Stromal cell of bone marrow (primary cell): ENCODE measurements at places on chromosomes 2 and 18.

DNA sequence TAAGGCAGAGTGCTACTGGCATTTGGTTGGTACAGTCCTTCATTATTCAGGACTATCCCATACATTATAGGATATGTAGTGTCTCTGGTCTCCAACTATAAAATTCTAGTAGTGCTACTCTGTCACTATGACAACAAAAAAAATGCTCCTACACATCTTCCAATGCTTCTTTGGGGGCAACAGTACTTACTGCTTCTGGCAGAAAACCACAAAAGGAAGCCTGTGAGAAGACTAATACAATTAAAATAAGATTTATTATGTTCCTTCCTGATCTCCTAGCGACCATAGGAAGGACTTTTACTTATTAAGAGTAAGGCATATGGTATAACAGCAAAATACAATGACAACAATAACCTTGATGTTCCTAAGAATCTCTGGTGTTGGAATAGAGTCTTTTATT is 48.4 kb upstream of the CPO start:
- no peak for DNase-seq

DNA sequence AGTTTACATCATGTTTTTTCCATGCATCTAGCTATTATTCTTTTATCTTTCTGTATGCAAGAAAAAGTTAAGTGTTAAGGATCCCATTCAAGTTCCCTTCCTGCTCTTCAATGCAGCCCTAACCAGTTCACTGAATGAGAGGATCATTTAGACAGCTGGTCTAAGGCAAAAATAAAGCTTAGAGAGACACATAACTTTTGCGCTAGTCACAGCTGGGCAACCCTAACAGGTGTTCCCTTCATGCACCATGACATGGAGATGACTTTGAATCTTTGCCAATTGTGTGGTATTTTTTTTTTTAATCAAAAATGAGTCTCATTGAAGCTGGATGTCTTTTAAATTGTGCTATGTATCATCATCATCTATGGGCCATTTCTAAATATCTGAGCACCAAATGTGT is 393.8 kb upstream of the CYRIA start:
- DNase-seq = no peak

DNA sequence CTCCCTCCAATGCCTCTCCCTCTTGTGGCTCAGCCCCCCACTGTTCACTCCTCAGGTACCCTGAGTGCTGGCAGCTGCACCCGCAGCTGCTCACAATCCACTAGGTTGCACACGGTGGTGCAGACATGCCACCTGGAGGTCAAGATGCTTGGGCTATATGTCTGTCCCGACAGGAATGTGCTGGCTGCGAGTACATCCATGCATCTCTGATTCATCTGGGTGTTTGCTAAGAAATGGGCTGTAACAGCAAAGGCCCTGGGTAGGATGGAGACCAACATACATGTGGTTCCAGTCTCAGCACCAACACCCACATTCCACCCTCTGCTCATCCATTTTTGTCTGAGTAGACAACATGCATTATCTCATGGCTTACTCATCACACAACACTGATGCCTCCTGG is 31.3 kb downstream of the ANKMY1 start:
- DNase-seq = no peak

- no peak for DNase-seq
These were observed 296.9 kb upstream of the SALL3 start for GRCh38 chr18:78682716-78683115.
